ENCODE measurements at places on chromosomes 12 and 14. TPM values are rescaled to one million over a fixed set of nuclear protein-coding genes. Genes with fewer than 3 reads are reported as not detected.

Gene CLECL1
- total RNA-seq, result not detected

Gene CD69
- total RNA-seq, result not detected

Gene PTCSC3
- total RNA-seq, result not detected

Gene KRT71
- total RNA-seq, result 0.05 TPM

Gene PNN
- total RNA-seq, result 49.8 TPM

Gene TAS2R30
- not detected for total RNA-seq

Gene DTX1
- 0.32 TPM for total RNA-seq

Gene RHEBL1
- total RNA-seq, result 5.4 TPM

Gene WSCD2
- not detected for total RNA-seq

Gene PYGL
- 134 TPM for total RNA-seq

Data from A549 treated with CORT108297 at 1 μM for 4 hours (cell line).